ENCODE measurements at places on chromosomes 1 and 21.

GRCh38 chr1:192601567-192601966 lies 26.0 kb downstream of the RGS1 start:
- no peak for DNase-seq

DNA sequence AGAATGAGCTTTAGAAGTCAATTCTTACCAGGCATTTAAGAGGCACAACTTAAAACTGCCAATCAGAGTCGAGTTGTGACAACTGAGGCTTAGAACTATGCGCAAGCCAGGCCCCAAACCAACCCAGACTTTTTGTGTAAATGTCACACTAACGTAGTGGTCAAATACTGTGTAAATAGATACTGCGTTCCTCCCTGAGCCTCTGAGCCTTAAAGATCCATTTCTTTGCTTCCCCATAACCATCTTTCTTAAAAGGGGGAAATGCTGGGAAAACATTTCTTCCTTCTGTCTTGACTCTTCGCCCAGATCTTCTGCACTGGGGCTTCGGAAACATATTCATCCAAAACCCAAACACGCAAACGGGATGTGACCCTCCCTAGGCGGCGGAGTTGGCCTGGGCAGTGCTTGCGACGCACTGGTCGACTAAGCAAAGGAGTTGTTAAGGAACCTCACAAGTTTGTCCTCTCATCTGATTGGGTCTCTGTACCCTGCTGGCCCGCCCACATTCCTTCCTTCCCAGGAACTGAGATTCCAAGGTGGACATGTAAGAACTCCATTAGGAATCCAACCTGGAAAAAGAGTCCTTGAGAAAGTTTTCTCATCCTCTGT lies 2.6 kb downstream of the ADAMTS5 start:
- no peak for DNase-seq

DNA sequence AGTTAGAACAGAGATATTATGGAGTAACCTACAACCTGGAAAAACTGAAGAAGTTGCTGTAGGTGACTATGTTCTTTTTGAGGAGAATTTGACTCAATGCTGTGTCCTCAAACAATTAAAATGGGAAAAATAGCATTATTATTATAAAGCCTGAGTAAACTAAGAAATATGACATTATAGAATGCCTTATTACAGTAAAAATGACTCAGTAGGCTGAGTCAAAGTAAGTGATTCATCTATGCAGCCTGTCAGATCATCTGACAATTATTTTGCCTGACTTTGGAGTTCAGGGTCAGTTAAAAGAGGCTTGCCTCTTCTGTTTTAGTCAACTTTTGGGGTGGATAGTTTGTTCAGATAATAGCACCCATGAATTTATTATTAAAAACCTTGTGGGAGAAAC lies 150.8 kb upstream of the PTGFR start:
- DNase-seq: no peak

GRCh38 chr1:43880604-43881003 lies 53.0 kb upstream of the ARTN start:
- no peak for DNase-seq

DNA sequence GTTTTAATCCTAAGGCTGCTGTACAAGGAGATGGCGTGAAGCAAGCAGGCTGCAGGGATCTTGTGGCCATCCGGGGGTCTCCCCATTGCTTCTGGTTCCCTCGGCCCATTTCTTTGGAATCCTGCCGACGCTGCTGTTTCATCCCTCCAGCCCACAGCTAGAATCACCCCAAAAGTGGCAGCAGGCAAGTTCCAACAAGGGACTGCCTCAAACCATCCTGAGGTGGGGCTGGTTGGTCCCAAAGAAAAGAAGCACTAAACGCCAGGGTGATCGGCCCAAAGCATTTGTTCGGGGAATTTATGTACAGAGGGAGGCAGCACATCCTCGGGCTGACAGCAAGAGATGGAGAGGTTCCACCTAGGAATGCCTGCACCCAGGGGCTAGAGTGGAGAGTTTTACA lies 4.5 kb upstream of the MIB2 start:
- no peak for DNase-seq

- no peak for DNase-seq
These were observed 178.3 kb upstream of the RAB4A start for GRCh38 chr1:229092377-229093237.

DNA sequence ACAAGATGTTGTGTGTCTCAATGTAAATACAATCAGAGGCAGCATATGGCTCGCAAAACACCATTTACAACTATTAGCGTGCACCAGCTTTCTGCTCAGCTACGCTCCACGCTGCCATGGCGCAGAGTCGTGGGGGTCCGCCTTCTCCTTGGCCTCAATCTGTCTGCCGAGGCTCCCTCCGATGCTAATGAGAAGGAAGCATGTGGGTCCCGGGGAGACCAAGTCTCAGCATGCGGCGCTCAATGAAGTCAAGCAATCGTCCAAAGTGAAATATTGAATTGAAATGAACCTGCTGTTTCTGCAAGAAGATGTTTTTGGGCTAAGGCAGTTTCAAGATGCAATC lies 228.9 kb downstream of the TOMM20 start:
- DNase-seq: no peak

- no peak for DNase-seq
These were observed 36.7 kb upstream of the FAM163A start for GRCh38 chr1:179706339-179706941.

- DNase-seq: no peak
These were observed 741.4 kb downstream of the KCNT2 start for GRCh38 chr1:195866781-195867222.

DNA sequence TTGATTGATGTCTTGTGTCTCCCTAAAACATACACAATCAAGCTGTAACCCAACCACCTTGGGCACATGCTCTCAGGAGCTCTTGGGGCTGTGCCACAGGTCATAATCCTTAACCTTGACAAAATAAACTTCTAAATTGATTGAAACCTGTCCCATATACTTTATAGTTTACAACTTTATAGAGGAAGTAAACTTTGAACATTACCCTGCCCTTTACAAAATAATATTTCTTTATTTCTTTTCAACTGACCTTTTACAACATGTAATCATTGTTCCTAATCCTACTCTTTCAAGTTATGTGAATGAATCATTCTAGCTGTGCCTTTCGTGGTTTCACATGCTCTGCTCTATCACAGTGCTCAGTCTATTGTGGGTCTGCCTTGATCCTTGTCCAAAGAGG lies 118.3 kb upstream of the ATP1A1 start:
- DNase-seq: no peak

DNA sequence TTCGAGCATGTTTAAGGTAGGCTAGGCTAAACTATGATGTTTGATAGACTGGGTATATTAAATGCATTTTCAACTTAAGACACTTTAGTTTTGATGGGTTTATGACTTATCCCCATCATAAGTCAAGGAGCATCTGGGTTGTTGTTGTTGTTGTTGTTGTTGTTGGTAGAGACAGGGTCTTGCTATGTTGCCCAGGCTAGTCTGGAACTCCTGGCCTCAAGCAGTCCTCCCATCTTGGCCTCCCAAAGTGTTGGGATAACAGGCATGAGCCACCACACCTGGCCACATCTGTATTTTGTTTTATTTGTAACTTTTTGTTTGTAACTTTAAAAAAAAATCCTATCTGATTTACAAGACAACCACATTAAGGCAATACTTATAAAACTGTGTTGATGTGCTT lies 17.5 kb downstream of the DBT start:
- DNase-seq: no peak

DNA sequence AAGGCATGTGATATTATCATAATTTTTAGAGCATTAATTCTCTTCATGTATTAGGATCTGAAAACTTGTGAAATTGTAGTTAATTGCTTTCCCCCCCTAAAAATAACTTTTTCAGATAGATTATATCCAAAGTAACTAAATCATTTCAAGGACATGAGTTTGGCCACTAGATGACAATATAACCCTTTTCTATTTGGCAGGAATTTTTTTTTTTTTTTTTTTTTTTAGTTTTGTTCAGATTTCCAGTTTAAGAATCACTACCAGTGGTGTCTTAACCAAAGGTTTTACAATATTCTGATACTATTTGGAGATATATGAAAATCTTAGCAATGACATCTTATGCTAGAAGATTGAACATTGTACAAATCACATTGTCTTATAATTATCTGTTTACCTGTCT lies 370.8 kb downstream of the AMY1C start:
- no peak for DNase-seq

DNA sequence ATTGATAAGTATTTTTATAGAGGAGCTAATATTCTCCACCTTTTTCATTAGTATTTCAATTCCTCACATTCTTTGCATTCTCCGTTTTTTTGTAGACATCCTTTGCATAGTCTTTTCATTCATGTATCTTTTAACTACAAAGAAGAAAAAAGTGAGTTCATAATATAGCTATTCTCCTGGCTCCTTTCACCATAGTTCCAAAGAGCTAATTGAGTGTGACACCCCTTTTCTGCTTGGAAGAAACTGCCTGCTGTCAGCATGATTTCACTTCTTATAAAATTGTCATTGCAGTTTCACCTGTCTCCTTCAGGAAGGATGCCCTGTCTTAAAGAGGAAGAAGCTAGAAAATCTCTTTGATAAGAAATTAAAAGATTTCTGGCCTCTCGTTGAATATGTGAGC lies 991.1 kb downstream of the KCNT2 start:
- DNase-seq: no peak

- no peak for DNase-seq
These were observed 7.3 kb upstream of the FCGR2A start for GRCh38 chr1:161497961-161498360.

GRCh38 chr1:184973272-184974055 lies 844 bp downstream of the NIBAN1 start:
- peak; percentile 34 for DNase-seq

Measured in T-helper 1 cell (primary cell).